ENCODE measurements at places on chromosomes 4 and X.

DNA sequence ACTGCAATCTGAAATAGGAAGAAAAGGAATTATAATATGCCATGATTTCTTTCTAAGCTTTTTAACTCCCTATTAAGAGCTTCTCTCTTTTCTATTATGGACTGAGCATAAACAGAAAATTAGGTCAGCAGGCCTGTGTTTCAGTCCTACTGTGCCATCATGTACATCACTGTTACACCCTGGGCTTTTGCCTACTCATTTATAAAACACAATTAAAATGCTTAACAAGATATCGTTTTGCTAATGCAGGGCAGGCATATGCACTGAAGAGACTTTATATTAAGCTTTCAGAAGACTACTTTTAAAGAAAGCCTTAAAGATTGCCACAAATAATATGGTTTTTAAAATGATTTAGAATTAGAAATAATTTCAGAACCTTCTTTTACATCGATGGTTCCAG, 828 bp upstream of the BBS12 start:
- DNase-seq = no peak

GRCh38 chrX:39874202-39874816, 223.4 kb downstream of the BCOR start:
- no peak for DNase-seq

DNA sequence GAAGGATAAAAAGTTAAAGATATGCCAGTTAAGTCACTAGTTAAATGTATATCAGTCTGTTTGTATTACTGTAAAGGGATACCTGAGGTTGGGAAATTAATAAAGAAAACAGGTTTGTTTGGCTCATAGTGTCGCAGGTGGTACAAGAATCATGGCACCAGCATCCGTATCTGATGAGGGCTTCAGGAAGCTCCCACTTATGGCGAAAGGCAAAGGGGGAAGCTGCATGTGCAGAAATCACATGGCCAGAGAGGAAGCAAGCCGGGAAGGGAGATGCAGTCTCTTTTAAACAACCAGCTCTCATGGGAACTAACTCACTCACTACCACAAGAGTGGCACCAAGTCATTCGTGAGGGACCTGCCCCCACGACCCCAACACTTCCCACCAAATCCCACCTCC, 91.9 kb upstream of the SH3RF1 start:
- DNase-seq = no peak

DNA sequence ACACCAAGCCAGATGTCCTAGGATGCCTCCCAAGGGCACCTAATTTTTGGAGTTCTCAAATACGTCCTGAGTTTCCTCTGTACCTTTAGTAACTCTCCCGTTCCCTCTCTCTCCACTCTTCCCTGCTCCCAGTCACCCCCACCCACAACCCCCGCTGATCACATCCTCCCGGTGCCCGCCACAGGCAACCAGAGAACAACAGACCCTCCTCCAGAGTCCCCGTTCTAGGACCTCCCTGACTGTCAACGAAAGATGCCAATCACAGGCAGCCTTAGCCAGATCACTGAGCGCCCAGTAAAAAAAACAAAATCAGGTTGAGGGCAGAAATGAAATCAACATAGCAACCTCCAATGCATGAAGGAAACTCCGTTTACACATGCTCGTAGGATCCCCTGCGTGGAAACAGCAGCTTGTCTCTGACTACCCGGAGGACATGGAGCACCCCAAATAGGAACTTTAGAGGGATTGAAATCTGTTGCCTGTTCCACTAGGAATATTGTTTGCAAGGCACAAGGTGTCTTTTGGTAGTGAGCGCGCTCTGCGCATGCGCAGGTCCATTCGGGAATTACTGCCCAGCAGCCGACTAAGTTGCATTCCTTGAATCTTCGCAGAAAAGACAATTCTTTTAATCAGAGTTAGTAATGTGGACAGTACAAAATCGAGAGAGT, at the start of gene GABRB1:
Gene GABRB1, plus strand, starts transcription at position 557 of the 668 bp plus-strand sequence.
- DNase-seq = peak; percentile 33

DNA sequence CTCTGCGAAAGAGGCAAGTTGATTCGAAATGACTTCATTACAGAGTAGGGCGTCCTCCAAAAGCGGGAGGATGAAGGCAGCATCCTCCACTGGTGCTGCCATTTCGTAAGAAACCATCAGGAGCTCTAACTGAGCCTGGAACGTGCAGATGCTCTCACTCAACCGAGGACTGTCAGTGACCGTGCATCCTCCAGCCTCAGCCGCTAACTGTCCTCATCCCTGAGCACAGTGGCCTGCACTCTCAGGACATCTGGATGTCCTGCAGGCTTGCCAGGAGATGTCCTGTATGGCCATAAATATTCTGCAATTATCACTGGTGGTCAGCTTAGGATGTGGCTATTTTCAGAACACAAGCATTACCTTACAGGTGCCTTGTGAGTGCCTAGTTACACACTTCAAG, 107.1 kb upstream of the ADRA2C start:
- no peak for DNase-seq

DNA sequence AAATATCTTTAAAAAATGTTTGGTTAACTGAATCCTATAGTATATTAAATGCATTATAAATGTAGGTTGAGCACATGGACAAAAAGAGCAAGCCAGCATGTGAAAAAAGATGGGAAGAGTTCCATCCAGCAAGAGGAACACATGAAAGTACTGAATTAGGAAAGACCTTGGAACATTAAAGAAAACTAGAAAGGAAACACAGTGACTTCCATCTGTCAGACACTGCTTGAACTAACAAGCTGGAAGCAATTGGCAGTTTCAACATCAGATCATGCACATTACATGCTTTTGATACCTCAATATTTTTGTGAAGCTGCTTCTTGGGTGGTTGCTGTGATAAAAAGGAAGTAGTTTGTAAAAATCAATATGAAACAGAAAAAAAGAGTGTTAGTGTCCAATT, 626.8 kb upstream of the GNPDA2 start:
- no peak for DNase-seq

DNA sequence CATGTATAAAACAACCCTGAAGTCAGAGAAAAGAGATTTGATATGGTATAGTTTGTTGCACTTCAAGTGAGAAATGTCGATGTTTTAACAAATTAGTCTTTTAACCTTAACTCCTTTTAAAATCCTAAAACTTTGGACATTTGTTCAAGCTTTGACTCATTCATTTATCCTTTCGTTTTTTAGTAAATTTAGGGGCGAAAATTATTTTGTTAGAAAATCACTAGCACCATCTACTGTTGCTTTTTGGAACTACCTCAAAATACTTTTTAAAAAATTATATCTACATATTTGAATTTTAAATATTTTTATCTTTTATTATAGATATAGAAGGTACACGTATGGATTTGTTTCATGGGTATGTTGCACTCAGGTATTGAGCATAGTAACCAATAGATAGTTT, 165.1 kb upstream of the POF1B start:
- DNase-seq = peak; percentile 0

DNA sequence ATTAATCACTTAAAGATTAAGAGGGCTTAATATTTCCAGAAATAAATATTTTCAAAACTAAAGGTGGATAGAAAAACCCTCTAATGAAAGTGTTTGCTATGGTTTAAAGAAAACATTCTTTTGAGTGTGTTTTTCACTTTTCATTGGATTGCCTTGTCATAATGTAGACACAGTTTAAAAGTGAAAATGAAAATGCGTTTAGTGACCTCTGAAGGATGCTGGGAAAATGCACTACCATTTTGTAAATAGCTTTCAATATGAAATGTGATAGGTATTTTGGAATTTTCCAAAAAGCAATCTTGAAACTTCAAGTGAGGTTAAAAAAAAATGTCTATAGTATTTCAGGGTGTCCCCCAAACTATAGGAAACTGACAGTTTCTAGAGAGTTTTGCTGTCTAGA, 642.2 kb downstream of the C4orf33 start:
- no peak for DNase-seq

- DNase-seq = peak; percentile 81
These were observed 16.0 kb downstream of the NBDY start for GRCh38 chrX:56744996-56745395.

- DNase-seq = peak; percentile 5
These were observed 37.1 kb upstream of the INPP4B start for GRCh38 chr4:142883040-142883832.

- DNase-seq = no peak
These were observed 12.2 kb downstream of the PLS3 start for GRCh38 chrX:115573185-115573584.

All from fibroblast of skin of scalp (primary cell).